ENCODE measurements at places on chromosomes 5 and 9. TPM values are rescaled to one million over a fixed set of nuclear protein-coding genes. Genes with fewer than 3 reads are reported as not detected.

Gene FCN2
- total RNA-seq = not detected

Gene WDR38
- total RNA-seq = not detected

Gene CDX1
- total RNA-seq = not detected

Gene GPR151
- not detected for total RNA-seq

Gene CENPH
- total RNA-seq = 98.3 TPM

DNA sequence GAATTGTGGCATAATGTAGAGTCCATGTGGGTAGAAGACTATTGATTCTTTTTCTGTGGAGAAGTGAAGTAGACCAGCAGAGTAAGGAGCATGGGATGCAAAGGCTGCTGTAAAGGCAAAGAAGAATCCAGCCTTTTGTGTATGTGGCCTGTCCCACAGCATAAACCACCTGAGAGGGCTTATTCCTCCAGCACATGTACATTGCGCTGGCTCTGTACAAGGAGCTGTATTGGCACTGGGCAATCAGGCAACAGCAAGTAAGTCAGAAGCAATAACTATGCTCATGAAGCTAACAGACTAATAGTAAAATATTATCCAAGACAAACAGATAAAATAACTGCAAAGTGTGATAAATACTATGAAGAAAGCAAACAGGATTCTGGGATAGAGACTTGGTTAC lies 86.2 kb downstream of the LURAP1L start:
- DNase-seq = no peak

- DNase-seq = no peak
These were observed 23.1 kb downstream of the ADRB2 start for GRCh38 chr5:148849461-148849860.

DNA sequence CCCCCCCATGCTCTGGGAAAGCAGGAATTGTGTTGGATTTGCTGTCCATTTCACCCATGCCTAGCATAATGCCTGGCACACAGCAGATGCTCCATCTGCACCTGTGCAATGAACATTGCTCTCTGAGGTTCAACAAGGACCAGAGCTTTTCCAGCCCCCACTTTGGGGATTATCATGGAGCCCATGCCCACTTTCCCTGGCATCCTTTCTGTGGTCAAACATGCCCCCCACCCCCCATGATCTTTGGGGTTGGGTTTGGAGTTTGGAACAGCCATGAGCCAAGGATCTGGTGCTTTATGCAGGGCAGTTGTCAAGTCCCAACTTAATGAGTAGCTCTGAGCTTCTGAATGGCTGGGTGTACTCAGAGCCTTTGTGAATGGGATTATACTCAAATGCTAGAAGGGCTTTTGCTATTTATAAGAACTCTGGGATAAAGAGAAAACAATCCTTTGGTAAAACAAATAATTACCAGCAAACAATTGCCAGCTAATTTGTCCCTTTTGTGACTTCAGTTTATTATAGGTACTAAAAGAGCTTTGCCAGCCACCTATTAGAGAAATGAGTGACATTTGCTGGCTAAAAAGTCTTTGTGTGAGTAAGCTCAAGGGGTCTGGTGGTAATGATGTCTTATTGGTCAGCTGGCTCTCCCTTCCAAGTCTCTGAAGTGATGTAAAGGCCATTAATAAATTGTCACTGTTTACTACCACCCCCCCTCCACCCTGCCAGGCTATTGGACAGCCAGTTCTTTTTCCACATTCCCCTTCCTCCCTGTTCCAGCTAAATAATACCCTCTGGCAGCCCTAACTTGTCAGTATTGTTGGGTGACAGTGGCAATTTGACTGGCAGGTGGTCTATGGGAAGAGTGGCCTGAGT lies 182.3 kb downstream of the MACROH2A1 start:
- DNase-seq = no peak

GRCh38 chr9:127437497-127438264 lies 13.5 kb downstream of the ZNF79 start:
- peak; percentile 53 for DNase-seq

DNA sequence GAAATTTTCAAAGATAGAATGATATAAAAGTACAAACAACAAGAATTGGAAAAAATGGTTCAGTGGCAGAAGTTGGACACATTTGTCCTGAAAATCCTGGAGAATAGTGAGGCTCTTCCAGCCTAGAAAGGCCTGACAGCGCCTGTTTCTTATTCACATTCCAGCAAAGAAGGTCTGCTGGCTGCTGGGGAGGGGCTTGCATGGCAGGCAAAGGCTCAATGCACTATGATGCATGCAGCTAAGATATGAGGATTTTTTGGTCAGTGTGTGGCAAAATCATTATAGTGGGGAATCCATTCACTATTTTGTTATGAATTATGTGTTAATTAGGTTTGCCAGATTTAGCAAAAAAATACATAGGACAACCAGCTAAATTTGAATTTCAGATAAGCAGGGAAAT lies 243.9 kb upstream of the SLC30A5 start:
- DNase-seq = no peak
